ENCODE measurements at places on chromosomes 6 and 20.

DNA sequence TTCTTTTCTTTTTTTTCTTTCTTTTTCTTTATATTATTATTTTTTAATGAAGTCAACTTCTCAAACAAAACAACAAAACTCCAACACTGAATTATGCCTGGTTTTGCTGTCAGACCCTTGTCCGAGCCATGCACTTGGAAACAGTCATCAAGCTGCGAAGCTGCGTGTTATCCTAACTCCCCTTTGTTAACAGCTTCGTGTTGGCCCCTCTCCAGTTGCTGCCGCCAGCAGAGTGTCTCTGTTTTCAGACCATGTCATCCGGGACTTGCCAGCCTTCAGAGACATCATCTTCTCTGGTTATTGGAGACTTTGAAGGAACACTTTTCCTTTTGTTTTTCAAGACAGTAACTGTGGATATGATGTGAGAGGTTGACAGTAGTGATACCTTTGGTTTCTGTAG, 83.1 kb downstream of the TRMT11 start:
- no peak for DNase-seq

- DNase-seq = no peak
Observed at GRCh38 chr6:161100072-161100471, 108.5 kb downstream of the MAP3K4 start.

DNA sequence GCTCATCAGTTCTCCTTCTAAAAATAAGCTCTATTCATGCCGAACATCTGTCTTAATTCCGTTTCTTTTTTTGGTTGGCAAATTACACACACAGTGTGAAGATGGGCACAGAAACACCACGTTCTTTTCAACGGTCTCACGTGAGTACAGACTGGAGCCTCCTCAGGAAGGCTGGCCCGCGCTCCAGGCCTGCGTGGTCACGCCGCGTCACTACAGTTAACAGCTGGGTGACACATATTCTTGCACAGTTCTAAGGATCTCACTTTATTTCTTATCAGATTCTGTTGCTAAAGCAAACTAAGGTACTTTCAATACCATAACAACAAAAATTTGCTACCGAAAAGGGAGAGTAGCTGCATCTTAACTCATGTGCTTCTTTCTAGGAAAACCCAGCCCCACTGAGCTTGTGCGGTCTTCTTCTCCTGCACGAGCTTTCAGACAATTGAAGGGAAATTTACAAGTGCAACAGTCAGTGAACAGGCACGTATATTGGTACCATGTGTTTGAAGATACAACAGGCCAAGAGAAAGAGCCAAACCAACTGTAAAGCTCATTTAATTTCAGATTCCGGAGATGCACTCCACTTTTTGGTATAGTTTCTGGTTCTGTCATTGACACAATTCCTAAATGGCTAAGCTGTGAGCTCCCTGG, 55.6 kb upstream of the MPC1 start:
- no peak for DNase-seq

DNA sequence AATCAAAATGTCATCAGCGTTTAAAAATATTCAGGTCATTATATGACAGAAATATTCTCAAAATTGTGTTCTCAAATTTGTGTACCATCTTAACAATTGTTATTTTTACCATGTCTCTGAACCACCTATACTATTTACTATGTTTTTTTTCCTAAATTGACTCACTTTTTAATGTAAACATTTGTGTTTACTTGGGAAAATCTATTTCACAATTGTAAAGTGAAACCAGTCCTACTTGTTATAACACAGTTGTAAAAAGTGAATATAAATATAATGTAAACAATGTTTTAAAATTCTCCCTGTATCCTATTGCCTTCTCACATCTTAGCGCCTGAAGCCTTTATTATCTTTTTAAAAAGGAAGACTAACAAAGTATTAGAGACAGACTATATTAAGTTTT, 83.5 kb downstream of the ADGRG6 start:
- DNase-seq = no peak

GRCh38 chr6:32982702-32983492, 14.5 kb downstream of the BRD2 start:
- DNase-seq = no peak

GRCh38 chr6:159252955-159253508, 83.8 kb downstream of the FNDC1 start:
- no peak for DNase-seq

DNA sequence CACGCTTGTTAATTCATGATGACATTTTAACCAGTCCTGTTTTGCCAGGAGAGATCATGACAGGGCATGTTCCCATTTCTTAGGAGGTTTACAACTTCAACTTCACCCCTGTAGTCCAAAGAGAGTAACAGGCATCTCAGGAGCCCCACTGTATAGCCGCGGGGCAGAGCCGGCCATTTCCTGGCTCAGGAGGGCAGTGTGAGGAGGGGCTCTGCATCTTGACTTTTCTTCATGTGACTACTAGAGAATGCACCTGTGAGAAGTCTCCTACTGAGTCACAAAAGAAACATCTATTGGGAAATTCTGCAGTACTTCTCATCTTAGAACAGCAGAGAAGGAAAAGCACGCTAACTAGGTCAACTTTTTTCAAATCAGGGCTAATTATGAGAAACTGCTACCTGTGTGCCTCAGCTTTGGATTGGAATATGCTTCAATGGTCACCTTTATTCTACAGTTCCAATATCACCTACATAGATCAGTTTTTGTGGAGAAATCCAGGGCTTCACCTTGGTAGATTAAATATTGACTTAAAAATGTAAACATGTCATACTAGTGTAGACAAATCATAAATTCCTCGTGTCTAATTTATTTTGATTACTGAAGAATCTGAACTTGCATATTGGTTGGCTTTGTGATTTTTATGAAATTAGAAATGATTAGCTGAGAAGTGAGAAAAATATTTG, 28.6 kb upstream of the SIM1 start:
- DNase-seq = no peak

All from stimulated activated CD4-positive, alpha-beta T cell treated with anti-CD3 and anti-CD28 coated beads, Interleukin-4, amount 100 ng/mL, for 48 hours (primary cell).